ENCODE measurements at places on chromosomes 13 and 19. TPM values are rescaled to one million over a fixed set of nuclear protein-coding genes. Genes with fewer than 3 reads are reported as not detected.

The PRR12 gene
- total RNA-seq = 6.4 TPM

The CALR3 gene
- total RNA-seq = not detected

The ZIK1 gene
- 26.5 TPM for total RNA-seq

The AKAP8L gene
- total RNA-seq = 82.4 TPM

The LRRC63 gene
- not detected for total RNA-seq

DNA sequence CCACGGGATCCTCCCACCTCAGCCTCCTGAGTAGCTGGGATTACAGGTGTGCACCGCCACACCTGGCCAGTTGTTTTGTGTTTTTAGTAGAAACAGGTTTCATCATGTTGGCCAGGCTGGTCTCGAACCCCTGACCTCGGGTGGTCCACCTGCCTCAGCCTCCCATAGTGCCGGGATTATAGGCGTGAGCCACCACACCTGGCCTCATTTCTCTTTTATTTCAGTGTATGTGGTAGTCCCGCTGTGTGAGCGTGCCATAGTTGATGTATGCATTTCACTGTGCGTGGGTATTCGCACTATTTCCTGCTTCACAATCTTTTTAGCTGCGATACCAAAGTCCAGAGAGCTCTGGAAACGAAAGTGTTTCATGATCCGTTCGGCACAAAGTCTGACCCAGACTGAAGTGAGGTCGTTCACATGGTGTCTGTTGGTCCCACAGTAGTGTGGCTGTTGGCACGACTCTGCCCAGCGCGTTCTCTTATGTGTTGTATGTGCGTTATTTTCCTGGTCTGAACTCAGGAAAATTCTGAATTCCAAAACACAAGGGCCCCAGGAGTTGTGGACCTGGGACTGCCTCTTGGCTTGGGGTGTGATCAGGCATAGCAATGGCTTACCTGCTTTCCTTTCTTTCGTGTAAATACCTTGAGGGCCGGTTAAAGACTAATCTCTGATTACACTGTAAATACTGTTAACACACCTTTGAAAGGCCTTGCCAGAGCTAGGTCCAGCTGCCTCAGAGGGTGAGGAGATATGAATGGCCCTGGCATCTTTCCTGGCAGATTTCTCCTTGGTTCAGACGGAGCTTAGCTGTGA, 8.6 kb downstream of the EPN1 start:
- H3K36me3 ChIP-seq = no peaks in the 10 kb centered on the region
- no peak for DNase-seq
- H3K4me1 ChIP-seq = no peaks in the 10 kb centered on the region
- H3K4me3 ChIP-seq = no peak overlapping the region
- H3K27ac ChIP-seq = no peak overlapping the region
- no peaks in the 10 kb centered on the region for H3K27me3 ChIP-seq

DNA sequence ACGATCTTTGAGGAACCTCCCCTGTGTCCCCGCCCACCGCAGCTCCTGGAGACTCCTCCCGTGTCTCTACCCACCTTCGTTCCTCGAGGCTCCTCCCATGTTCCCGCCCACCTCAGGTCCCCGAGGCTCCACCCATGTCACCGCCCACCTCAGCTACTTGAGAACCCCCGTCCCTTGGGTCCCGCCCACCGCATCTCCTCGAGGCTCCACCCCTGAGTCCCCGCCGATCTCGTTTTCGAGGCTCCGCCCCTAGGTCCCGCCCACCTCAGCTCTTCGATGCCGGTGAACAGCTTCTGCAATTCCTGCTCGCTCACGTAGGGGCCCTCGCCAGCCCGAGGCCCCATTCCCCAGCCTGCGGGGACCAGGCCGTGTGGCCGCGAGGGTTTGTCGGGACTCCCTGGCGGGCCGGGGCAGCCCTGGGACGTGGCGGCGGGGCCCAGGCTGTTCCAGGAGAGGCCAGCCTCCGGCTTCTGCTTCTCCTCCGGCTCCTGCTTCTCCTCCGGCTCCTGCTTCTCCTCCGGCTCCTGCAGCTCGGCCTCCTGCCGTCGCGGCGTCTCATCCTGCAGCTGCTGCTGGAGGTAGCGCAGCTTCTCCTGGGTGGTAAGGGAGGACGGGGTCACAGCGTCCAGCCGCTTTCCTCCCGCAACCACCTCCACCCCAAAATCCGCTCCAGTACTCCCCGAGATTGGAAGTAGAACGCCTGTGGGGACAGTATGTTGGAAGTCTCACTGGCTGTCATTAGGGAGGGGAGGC, 16.7 kb downstream of the TSKS start:
- H3K4me1 ChIP-seq = no peaks in the 10 kb centered on the region
- peak; percentile 51 for DNase-seq
- no peaks in the 10 kb centered on the region for H3K27me3 ChIP-seq

GRCh38 chr13:110127986-110128511, 178.9 kb downstream of the COL4A1 start:
- DNase-seq = no peak
- no peaks in the 10 kb centered on the region for H3K27me3 ChIP-seq
- no peaks in the 10 kb centered on the region for H3K4me1 ChIP-seq
- H3K36me3 ChIP-seq = no peaks in the 10 kb centered on the region
- no peak overlapping the region for H3K4me3 ChIP-seq
- no peak overlapping the region for H3K27ac ChIP-seq

- no peaks in the 10 kb centered on the region for H3K27me3 ChIP-seq
- no peak for DNase-seq
- H3K27ac ChIP-seq = no peak overlapping the region
- H3K4me3 ChIP-seq = no peak overlapping the region
- H3K4me1 ChIP-seq = no peaks in the 10 kb centered on the region
- no peaks in the 10 kb centered on the region for H3K36me3 ChIP-seq
Observed at GRCh38 chr19:49058562-49058961, 1.0 kb upstream of the CGB7 start.

DNA sequence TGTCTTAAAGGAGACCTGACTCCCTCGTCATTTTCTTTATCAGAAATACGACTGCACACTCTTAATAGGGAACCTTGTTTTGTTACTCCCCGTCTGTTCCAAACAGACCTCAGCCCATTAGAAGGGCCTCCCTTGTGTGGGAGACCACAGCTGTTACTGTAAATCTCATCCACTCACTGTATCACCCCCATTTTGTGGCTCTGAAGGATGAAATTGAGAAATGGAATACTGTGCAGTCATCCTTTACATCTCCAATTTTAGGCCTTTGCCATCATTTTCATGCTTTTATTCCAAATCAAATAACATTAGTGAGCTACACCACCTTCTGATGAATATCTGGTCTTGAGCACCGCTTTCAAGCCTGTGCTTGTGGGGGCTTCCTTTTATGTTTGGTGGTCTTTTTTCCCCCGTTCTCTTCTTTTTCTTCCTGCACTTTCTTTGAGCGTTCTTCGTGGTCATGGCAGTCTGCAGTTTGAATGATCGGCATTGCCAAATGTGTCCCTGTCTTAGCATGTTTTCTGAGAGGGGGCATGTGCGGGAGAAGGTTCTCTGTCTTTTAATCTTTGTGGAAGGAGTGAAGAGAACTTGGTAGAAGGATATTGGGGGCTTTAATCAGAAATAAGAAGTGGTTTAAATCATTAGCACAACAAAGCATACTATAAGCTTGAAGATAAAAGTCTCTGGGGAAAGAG, 65.8 kb downstream of the GGACT start:
- no peak overlapping the region for H3K27ac ChIP-seq
- H3K4me1 ChIP-seq = no peaks in the 10 kb centered on the region

- no peaks in the 10 kb centered on the region for H3K27me3 ChIP-seq
- peaks cover 7% of the 10 kb centered on the region for H3K4me1 ChIP-seq
- no peak for DNase-seq
- H3K36me3 ChIP-seq = no peaks in the 10 kb centered on the region
- peak overlapping the region; percentile 68 for H3K4me3 ChIP-seq
Observed at GRCh38 chr19:31347354-31347753, 1.9 kb downstream of the TSHZ3 start.

- H3K27ac ChIP-seq = no peak overlapping the region
- no peaks in the 10 kb centered on the region for H3K36me3 ChIP-seq
- no peak overlapping the region for H3K4me3 ChIP-seq
Observed at GRCh38 chr19:13557756-13558398, 51.6 kb upstream of the CACNA1A start.

GRCh38 chr19:15443838-15444237, 5.9 kb downstream of the WIZ start:
- H3K4me3 ChIP-seq = no peak overlapping the region
- H3K27me3 ChIP-seq = no peaks in the 10 kb centered on the region
- DNase-seq = peak; percentile 17
- H3K27ac ChIP-seq = no peak overlapping the region
- no peaks in the 10 kb centered on the region for H3K36me3 ChIP-seq

DNA sequence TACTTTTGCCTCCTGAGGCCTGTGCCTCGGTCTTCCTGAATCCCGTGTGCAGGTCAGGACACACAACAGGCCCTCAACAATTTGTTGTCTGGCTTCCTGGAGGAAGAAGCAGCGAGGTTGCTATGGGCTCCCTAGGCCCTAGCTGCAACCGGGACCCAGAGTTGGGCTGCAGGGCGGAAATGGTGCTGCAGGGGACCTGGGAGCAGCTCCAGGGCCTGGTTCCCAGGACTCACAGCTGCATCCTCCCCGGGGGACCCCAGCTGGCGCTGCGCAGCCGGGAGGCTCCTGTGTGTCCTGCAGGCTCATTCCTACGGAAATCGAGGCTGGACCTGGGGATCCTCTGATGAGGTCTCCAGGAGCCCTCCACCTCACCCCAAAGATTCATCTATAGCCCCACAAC, 999 bp upstream of the TNFAIP8L1 start:
- H3K27ac ChIP-seq = peak overlapping the region; percentile 64
- no peak overlapping the region for H3K4me3 ChIP-seq
- no peaks in the 10 kb centered on the region for H3K27me3 ChIP-seq

DNA sequence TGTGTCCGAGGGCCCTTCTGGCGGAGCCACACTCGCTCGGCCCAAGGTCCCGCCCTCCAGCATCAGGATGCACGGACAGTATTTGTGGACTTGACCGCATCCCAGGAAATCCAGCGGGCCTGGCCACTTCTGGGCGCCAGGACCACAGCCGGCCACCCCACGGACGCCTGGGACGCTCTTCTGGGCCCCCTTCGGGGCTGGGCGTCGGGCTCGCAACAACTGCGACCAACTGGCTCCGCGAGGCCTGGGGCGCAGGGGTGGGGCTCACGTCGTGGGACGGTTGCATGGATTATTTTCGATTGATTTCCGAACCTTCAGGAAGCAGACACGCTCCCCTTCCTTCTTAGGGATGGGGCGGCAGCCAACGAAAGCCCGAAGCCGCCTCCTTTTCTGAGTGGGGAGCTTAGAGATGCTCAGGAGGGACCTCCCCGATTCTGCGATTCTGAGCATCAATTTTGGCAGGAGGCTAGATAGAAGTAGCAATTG, 521 bp upstream of the NUP58 start:
- H3K4me1 ChIP-seq = no peaks in the 10 kb centered on the region
- H3K27ac ChIP-seq = peak overlapping the region; percentile 88
- no peaks in the 10 kb centered on the region for H3K36me3 ChIP-seq

DNA sequence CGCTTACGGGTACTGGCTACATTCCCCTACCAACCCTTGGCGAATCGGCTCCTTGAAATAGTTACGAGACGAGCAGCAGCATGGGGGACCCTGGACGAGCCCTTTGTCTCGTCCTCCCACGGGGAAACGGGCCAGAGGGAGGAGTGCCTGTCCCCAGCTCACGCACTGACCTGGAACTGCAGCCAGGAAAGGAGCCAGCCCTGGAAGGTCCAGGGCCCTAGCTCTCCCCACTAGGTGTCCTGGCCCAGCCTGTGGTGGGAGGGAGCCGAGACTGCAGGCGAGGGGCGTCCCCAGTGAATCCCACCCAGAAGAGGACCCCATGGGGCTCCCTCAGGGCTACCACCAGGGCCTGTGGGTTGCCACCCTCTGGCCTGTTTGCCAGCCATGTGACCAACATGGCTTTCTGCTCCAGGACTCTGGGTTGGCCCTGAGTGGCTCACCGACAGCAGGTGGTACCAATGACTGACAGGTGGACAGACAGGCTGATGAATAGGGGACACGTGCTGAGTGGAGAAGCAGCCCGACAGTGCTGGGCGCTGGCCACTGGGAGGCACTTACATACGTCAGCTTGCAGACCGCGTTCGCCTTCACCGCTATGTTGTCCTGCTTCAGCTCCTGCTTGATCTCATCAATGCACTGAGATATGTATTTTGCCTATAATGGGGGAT, 13.2 kb downstream of the AP3D1 start:
- H3K36me3 ChIP-seq = no peaks in the 10 kb centered on the region
- H3K4me3 ChIP-seq = no peak overlapping the region
- no peaks in the 10 kb centered on the region for H3K27me3 ChIP-seq
- H3K4me1 ChIP-seq = no peaks in the 10 kb centered on the region
- DNase-seq = no peak

DNA sequence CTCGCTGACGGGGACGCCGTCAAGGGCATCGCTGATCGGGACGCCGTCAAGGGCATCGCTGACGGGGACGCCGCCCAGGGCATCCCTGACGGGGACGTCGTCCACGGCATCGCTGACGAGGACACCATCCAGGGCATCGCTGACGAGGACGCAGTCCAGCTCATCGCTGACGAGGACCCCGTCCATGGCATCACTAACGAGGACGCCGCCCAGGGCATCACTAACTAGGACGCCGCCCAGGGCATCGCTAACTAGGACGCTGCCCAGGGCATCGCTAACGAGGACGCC, 945.2 kb downstream of the TUBA3C start:
- no peak overlapping the region for H3K4me3 ChIP-seq
- no peak overlapping the region for H3K27ac ChIP-seq
- no peak for DNase-seq
- H3K27me3 ChIP-seq = no peaks in the 10 kb centered on the region
- H3K36me3 ChIP-seq = no peaks in the 10 kb centered on the region

DNA sequence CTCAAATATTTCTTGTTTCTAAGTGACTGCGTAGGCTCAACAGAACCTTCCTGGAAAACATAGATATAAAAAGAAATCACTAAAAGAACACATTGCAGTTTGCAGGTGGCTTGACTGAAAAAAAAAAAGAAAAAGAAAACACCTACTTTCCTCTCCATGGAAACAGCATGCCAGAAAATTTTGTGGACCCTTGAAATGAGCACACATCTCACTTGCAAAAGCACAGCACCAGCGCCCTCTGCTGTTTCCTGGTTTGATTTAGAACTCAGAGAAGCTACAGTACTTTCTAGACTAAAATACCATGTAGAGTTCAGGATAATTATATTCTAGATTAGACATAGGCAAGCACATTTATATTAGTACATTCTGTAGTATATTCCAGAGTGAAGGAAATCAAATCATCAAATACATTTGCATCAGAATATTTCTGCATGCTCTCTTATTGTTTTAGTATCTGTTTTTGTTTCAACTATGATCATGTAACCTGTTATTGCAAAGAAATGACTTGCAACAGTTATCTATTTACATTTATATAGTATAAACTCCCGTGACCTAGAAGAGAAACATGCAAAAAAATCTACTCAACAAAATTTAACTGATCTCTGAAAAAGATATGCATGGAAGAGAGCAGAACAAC, 22.3 kb upstream of the XPO4 start:
- H3K27ac ChIP-seq = no peak overlapping the region
- peak; percentile 55 for DNase-seq
- H3K27me3 ChIP-seq = no peaks in the 10 kb centered on the region

- H3K4me1 ChIP-seq = no peaks in the 10 kb centered on the region
- H3K36me3 ChIP-seq = no peaks in the 10 kb centered on the region
- no peak overlapping the region for H3K27ac ChIP-seq
- no peak overlapping the region for H3K4me3 ChIP-seq
- no peak for DNase-seq
- no peaks in the 10 kb centered on the region for H3K27me3 ChIP-seq
Observed at GRCh38 chr13:110182003-110182402, 125.0 kb downstream of the COL4A1 start.

All from uterus (tissue), 4 donors.